ENCODE measurements at places on chromosomes 2 and 18.

DNA sequence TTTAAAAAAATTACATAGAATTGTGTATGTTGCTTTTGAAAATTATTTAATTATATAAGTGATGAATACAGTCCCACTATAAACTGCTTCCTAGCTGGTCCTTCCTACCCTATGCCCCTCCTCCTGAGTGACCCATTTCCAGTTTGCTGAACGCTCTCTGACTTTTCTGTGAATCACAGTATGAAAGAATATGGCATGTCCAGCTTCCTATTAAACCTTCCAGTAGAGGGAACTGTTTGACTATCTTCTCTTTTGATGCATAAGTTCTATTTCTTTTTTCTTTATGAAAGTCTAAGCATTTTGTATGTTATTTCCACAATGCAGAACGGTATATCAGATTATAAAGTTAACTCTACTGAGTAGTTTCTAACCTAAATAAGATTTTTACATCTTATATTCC is 41.3 kb downstream of the PSMG2 start:
- DNase-seq = peak; percentile 84

DNA sequence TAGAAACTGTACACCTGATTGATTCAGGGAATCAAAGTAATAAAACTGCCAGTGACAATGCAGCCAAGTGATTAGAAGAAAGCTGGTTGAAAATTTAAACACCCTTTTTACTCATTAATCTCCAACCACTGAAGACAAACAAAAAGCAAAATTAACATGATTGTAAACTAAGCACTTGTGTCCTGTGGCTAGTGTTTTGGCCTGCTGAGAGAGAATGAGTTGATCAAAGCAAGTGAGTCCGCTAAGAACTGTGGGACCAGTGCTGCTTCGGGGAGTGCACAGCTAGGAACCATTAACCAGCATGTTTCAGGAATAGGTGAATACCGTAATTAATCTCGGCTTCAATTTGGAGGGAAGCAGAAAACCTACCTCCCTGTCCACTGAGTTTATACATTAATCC is 13.6 kb upstream of the PAPOLG start:
- no peak for DNase-seq

DNA sequence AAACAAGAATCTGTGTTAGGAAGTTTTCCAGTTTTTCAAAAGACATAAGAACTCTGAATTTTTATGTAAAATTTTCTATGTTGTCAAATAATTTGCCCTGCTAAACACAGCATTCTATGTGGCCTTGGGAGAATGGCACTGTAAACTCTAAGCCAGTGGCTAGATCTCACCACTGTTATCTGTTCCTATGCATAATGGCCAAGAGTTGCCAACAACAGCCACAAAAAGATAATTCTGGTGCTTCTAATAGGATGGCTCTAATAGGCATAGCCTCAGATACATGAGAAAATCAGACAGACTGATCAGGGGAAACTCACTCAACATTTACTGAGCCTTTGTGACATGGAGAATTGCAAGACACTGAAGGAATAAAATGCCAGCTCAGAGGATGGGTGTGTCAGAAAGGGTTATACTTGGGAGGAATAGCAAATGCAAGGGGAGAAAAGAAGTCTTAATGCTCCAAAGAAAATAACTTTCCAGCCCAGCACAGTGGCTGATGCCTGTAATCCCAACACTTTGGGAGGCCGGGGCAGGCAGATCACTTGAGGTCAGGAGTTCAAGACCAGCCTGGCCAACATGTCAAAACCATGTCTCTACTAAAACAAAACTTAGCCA is 63.7 kb downstream of the COBLL1 start:
- DNase-seq = no peak

DNA sequence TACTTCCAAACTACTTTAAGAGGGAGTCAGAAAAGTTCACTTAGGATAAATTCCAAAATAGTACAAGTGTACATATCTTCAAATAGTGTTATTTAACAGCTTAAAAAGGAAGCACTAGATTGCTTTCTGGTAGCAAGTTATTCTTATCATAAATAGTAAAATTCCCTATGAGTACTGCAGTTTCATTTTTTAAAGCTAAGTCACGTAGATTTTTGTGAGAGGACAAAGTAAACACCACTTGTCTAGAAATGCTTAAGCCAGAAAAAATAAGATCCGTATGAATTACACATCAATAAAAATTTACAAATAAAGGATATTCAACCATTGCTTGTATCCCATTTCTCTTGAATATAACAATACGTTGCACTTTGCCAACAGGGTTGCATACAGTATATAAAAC is 19.2 kb downstream of the HNRNPLL start:
- DNase-seq = no peak

- DNase-seq = no peak
Measured at GRCh38 chr2:48059975-48060374, 153.7 kb upstream of the FBXO11 start.

- no peak for DNase-seq
Measured at GRCh38 chr2:231409776-231410175, 14.3 kb downstream of the B3GNT7 start.

DNA sequence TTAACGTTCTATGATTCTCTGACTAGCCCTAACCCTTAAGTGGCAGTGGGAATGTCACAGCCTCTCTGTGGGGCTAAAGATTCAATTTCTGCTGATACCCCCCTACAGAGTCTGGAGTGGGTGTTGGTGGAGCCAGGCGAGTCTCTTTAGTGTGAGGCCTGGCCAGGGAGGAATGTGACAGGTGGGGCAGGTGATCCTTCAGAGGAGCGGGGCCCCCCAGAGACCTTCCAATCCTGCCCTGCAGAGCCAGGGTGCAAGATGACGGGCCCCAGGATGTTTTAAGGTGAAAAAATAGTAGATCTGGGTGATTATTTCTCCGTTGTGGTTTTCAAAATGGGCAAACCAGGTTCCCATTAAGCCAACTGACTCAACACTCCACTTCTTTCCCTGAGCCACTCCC is 28.2 kb upstream of the DNMT3A start:
- no peak for DNase-seq

DNA sequence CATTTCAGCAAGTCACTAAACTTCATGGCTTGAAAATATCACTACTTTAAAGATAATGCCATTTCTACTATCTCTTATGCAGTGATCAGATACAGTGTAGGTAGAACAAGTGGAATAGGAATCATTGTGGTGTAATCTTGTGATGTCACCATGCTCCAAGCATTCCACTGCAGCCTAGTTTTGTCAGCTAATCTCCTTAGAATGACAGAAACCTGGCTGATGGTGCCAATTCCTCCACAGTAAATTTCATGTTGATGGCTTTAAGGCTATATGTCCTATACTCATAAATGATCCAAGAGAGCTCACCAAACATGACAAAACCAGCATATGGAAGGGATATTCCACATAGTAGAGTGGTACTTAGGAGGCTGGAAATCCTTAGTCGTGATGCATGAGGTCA is 184.9 kb downstream of the PDE1A start:
- no peak for DNase-seq

- DNase-seq = peak; percentile 86
Measured at GRCh38 chr18:74251297-74252038, 40.3 kb downstream of the CYB5A start.
